ENCODE measurements at places on chromosomes 11 and 22. TPM values are rescaled to one million over a fixed set of nuclear protein-coding genes. Genes with fewer than 3 reads are reported as not detected.
A peak's percentile ranks its signal among the peaks of the same experiment; 100 is the strongest.

Gene RAB36
- 0.70 TPM for total RNA-seq

DNA sequence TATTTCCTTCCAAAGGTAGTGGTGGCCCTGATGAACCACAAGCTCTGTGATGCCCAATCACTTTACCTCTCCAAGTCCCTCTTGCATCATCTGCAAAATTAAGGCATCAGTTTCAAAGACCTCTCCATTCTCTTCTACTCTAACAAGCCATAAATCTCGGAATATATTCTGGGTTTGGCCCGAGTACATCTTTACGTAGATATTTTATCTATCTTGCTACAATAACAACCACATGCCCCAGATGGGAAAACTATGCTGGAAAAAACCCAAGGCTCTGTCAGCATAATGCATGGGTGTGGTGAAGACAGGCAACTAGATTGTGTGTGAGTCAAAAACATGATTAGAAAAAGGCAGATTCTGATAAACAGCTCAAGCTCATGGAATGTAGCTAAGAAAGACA is 228.2 kb upstream of the BLID start:
- no peak for DNase-seq

DNA sequence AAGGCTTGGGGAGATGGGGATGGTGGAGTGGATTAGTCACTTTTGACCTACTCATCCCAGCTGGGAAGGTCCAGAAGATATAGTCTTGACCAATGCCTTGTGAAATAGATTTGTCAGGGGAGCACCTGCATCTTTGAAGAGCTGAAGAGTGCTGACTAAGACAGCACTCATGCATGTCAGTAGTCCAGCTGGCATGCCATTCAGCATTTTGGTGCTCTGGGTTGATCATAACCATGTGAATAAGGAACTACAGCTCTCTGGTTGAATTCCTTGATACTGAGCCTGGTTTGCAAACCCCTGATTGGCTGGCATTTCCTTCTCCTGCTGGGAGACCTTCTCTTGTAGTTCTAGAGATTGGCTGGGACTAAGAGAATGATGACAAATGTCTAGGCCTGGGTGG is 106.8 kb upstream of the ALX4 start:
- DNase-seq: no peak

Gene APOA4
- total RNA-seq: not detected

DNA sequence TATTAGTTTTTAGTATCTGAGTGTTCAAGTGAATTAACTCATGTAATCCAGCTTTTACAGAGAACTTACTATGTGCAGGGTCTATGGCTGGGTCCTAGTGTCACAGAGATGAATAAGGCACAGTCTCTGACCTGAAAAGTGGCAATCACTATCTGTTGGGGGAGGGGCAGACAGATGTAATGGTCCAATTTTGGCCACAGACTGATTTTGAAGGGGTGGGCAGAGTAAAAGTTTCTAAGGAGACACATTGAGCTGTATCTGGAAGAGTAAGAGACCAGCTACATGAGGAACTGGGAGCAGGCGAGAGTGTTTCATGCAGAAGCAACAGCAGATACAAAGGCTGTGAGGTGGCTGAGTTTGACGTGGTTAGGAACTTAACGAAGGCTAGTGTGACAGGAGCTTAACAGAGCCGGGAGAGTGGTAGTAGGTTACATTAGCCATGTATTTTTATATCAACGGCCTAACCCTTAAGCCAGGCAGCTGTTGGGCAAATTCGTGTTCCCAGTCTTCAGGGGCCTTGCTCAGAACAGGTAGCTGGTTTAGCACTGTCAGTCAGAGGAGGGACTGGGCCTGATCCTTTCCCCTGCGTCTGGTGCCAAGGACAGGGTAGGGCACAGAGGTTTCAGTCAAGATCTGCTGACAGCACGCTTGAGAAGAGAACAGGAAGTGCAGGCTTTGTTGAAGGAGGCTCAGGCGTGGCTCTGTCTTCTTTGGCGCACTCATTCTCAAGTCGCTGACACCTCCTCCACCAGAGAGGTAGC is 1.4 kb upstream of the STIM1 start:
- peak; percentile 78 for DNase-seq

GRCh38 chr11:122322329-122322728 is 206.3 kb upstream of the BLID start:
- no peak for DNase-seq

Gene ADORA2A
- total RNA-seq: 5.3 TPM

- peak; percentile 71 for DNase-seq
These were observed 143.4 kb downstream of the CRYBB2 start for GRCh38 chr22:25362883-25363240.

Gene BIK
- not detected for total RNA-seq

GRCh38 chr22:33971561-33971961 is 51.3 kb upstream of the LARGE1 start:
- DNase-seq: no peak

DNA sequence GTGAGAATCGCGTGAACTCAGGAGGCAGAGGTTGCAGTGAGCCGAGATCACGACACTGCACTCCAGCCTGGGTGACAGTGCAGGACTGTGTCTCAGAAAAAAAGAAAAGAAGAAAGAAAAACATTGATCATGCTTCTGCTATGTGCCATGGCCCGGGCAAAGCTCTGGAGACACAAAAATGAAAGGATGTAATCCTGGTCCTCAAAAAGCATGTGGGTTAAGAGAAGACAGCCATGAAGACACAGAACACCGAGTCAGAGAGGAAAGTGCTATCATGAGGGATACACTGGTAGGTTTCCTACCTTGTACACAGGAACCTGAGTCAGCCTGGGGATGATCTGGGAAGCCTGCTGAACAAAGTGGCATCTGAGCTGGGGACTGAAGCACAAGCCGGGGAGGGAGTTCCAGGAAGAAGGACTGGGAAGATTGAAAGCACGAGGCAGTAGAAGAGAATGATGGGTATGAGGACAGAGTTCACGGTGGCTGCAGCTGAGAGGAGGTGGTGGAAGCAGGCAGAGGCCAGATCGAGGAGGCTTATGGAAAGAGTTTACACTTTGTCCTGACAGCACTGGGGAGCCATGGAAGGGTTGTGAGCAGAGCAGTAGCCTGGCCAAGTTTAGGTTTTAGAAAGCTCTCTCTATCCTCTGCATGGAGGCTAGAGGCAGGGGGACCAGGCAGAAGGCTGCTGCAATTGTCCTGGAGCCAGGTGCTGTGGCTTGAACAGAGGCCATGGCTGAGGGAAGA is 9.9 kb upstream of the MAFF start:
- DNase-seq: no peak

Gene NLRP10
- total RNA-seq: not detected

DNA sequence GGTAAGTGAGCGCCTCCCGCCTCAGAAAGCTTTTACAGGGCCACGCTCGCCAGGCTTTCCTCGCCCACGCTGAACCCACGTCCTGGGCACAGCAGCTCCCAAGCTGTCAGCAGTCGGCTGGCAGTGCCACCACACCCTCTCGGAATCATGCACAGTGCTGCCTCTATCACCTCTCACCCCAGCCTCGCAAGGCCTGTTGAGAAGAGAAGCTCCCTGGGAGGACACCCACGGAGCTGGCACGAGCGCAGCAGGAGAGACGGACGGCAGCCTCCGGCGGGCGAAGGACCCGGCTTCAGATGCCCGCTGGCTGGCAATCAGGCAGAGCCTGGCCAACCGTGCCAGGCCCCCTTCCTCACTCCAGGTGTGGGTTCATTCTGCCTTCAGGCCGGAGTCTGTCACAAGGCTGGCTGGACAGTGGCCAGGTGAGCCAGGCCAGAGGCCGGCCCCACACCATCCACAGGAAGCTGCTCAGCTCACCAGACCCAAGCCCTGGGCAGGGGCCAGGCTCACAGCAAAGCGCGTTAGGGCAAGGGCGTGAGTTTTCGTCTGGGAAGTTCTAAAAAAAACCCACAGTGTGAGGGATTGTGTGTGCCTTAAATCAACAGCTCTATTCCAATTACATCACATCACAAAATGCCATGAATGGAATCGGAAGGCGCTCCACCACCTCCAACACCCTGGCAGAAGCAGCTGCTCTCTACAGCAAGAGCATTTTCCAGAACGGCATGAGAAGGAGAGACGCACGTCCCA is 33.2 kb downstream of the TOLLIP start:
- no peak for DNase-seq

- DNase-seq: no peak
These were observed 56.2 kb upstream of the ZBED5 start for GRCh38 chr11:10914050-10914449.

- no peak for DNase-seq
These were observed 156.4 kb downstream of the GRIK4 start for GRCh38 chr11:120667934-120668333.

DNA sequence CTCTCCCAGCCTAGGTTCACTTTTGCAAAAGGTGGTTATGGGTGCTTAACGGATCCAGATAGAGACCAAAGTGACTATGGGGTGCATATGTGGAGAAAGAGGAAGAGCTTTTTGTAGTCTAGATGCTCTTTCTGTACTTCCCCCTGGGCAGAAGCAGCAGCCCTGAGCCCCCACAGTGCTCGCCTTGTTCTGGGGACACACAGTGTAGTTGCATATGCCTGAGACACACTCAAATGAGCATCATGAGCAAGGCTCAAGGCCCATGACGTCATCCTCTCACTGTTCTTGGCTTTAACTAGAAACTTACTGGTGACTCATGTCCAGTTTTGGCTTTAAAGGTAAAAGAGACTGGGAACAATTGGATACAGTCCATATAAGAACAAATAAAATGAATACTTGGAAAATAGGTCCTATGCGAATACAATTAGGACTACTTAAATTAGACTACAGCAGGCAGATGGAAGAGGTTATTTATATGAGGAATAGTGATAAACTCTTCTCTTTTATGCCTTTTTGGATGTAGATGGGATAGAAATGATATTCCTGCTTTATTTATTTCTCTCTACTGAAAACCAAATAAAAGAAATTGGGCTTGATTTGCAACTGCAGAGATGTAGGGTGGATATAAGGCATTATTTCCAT is 20.1 kb upstream of the PEX26 start:
- DNase-seq: no peak

DNA sequence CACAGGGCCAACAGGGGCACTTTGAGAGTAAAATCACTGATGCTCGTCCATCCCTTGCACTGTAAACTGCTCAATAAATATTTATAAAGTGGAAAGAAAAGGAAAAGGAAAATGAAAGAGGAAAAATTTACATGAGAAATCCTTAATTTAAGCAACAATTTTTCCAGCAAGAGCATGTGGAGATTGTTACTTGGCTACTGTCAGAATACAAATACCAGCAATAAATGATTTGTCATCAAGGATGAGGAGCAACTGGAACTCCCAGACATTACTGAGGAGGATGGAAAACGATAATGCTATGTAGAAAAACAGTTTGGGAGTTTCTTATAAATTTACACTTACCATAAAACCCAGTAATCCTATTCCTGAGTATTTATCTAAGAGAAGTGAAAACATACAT is 123.0 kb downstream of the SGSM3 start:
- DNase-seq: no peak

- DNase-seq: no peak
These were observed 259.7 kb downstream of the KIRREL3 start for GRCh38 chr11:126740846-126741245.

Gene CXCR5
- not detected for total RNA-seq

Gene THY1
- total RNA-seq: 6.8 TPM

DNA sequence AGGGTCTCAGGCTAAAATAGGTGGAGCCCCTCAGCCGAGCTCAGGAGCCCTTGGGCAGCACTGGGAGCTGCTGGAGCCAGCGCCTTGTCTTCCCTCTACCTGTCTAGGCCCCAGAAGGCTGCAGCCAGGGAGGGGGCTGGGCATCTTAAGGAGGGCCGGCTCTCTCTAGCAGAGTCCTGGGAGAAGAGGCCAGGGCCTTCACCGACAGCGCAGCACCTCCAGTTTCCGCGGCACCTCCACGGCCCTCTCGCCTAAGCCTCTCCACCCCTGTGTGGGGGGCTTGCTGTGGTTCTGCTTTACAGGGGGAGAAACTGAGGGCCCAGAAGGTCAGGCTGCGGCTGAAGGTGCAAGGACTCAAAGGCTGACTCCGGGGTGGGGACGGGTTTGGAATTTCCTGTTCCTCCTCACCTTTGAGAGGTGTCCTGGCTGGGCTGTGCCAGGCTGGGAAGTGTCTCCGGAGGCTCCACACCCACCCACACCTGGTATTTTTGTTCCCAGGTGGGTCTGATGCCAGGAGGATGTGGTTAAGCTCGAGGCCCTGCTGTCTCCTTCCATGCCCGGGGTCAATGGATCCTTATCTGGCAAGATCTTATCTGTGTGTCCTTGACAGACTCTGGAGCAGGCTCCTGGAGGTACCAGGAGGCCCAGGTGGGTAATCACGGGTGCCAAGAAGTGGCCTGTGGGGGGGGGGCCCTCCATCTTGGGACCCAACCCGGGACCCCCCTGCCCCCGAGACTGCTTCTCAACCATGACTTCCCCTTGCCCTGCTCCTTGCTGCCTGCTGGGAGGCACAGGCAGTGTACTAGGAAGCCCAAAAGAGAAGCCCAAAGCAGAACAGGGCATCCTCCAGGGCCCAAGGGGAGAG is 95.3 kb upstream of the FGF3 start:
- peak; percentile 66 for DNase-seq

DNA sequence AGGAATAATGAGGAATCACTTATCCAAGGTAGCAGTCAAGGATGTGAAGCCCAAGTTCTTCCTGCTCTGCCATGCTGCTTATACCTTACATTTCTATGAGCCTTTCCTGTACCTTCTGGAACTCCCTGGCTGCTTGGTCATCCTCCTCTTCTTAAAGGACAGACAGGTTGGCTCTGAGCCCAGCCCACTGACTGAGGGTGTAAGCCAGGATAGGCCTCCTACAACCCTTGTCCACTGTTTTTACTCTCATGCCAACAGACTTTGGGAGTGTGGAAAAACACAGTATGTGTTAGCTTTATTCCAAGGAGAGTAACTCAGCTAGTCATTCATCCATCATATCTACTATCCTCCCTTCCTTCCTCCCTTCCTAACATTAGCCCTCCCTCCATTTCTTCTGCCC is 47.5 kb downstream of the IRAG1 start:
- DNase-seq: no peak

GRCh38 chr22:46462726-46463371 is 74.6 kb downstream of the CELSR1 start:
- DNase-seq: no peak

Gene PATZ1
- total RNA-seq: 11.9 TPM

Gene PRDM11
- total RNA-seq: 20.7 TPM

Gene MRPL49
- 28.5 TPM for total RNA-seq

DNA sequence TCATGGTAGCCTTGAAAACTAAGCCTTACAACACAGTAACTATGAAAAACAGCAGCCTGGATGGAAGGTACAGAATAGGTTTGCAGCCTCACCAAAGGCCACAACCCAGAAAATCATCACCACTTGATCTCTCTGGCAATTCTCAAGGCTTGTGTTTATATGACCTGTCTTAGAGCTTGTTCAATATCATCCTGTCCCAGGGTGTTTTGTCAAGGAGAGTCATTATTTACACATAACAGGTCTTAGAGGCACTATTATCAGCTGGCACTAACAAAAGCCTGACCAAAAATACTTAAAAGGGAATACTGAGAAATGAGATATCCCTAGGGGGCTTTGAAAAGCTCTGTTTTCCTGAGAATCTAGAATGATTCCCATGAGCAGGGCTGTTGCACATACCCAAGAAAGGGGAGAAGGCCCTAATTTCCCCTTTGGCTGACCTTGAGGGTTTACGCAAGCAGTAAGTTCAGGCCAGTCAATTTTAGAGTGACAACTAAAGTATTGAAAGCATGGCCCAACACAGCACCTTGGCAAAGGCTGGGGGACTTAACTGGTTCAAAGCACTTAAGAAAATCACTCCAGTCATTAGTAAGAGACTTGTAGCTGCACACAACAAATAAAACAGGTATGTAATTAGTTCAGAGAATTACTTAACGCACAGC is 7.9 kb downstream of the SC5D start:
- no peak for DNase-seq

Gene SLC6A5
- not detected for total RNA-seq

Gene MMP13
- not detected for total RNA-seq

GRCh38 chr11:32382339-32383049 is 52.8 kb downstream of the WT1 start:
- DNase-seq: no peak

Gene SEPTIN5
- 191 TPM for total RNA-seq

Gene SLC22A12
- not detected for total RNA-seq

Gene P4HA3
- 0.54 TPM for total RNA-seq
